ENCODE measurements at places on chromosomes 7 and 10.

GRCh38 chr7:31084226-31084625, 32.1 kb downstream of the ADCYAP1R1 start:
- no peak for DNase-seq

GRCh38 chr7:154409703-154410311, 357.6 kb downstream of the DPP6 start:
- DNase-seq, result no peak

GRCh38 chr7:78212476-78213060, 414.0 kb downstream of the PHTF2 start:
- DNase-seq, result no peak

DNA sequence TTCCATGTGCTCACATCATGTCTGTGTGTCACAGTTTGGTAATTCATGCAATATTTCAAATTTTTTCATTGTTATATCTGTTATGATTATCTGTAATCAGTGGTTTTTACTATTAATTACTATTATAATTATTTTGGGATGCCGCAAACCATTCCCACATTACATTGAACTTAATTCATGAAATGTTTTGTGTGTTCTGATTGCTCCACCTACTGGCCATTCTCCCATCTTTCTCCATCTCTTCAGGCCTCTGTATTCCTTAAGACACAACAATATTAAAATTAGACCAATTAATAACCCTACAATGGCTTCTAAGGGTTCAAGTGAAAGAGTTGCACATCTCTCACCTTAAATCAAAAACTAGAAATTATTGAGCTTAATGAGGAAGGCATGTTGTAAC, 398.5 kb downstream of the PCDH15 start:
- DNase-seq, result peak; percentile 0

- no peak for DNase-seq
Measured at GRCh38 chr7:139918480-139918879, 89.4 kb downstream of the TBXAS1 start.

DNA sequence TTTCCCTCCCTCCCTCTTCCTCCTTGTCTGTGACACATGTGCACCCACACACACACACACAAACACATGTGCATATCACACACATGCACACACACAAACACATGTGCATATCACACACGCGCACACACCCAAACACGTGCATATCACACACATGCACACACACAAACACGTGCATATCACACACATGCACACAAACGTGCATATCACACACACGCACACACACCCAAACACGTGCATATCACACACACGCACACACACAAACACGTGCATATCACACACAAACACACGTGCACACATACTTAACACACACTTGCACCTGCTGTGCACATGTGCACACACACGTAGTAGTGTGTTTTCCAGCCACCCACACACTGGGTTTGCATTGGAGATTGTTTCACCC, 29.4 kb upstream of the KNDC1 start:
- no peak for DNase-seq

GRCh38 chr7:21293771-21294170, 134.1 kb upstream of the SP4 start:
- no peak for DNase-seq

DNA sequence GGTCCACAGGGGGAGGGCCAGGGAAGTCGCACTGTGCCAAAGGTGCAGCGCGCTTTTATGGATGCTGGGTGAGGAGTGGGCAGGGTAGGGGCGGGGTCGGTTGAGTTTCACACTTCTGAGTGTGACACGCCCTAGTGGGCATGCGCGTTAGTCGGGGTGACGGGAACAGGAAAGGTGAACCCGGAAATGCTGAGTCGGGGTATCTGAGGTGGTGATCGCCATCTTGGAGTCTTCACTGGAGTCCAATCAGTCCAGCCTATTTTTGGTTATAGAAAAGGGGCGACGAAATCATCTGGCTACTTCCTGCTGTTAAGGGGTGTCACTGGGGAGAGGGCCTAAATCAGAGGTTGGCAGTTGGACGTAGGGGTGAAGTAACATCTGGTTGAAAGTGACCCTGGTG, 40.8 kb downstream of the ZNF138 start:
- no peak for DNase-seq

GRCh38 chr7:75567948-75568595, 76.0 kb downstream of the SPDYE5 start:
- DNase-seq, result no peak

GRCh38 chr10:101238732-101239105, 9.5 kb upstream of the LBX1 start:
- no peak for DNase-seq

GRCh38 chr10:74238031-74238431, 87.0 kb downstream of the ADK start:
- peak; percentile 28 for DNase-seq

All from fibroblast of skin of right quadriceps (primary cell).